Diencephalon (tissue), 1 donor: ENCODE measurements at places on chromosomes 4 and X. TPM values are rescaled to one million over a fixed set of nuclear protein-coding genes. Genes with fewer than 3 reads are reported as not detected.

Gene EMD
- 35.8 TPM for total RNA-seq

Gene VCX3A
- not detected for total RNA-seq

Gene KIT
- total RNA-seq, result 42.0 TPM

Gene NLGN4X
- 71.3 TPM for total RNA-seq

Gene ADH1A
- total RNA-seq, result not detected

Gene DYNLT3
- total RNA-seq, result 54.0 TPM

Gene CCSER1
- 155 TPM for total RNA-seq

Gene ADH1C
- total RNA-seq, result not detected

Gene LRIT3
- total RNA-seq, result 0.23 TPM

Gene TENT5D
- not detected for total RNA-seq

Gene FMR1
- 75.4 TPM for total RNA-seq

Gene DDX53
- total RNA-seq, result not detected

Gene ELK1
- 11.3 TPM for total RNA-seq

Gene BBS12
- 15.2 TPM for total RNA-seq

Gene SOX3
- 3.7 TPM for total RNA-seq

Gene ARHGAP36
- 8.5 TPM for total RNA-seq

Gene GPC3
- total RNA-seq, result 11.8 TPM

Gene RELL1
- total RNA-seq, result 44.8 TPM

Gene HTN1
- total RNA-seq, result not detected

Gene PCDH7
- 128 TPM for total RNA-seq

Gene NPY1R
- 19.8 TPM for total RNA-seq

Gene CDKL2
- 80.3 TPM for total RNA-seq

Gene ABCE1
- total RNA-seq, result 104 TPM

Gene NPY2R
- 5.3 TPM for total RNA-seq

Gene CFAP299
- total RNA-seq, result 4.2 TPM

Gene STAP1
- total RNA-seq, result 0.23 TPM

Gene MYOZ2
- total RNA-seq, result 1.8 TPM

Gene COL25A1
- total RNA-seq, result 62.1 TPM

Gene CFP
- total RNA-seq, result 1.4 TPM

Gene TRAM1L1
- total RNA-seq, result 24.5 TPM

Gene CRMP1
- 489 TPM for total RNA-seq
